Thoracic aorta (tissue), 2 donors: ENCODE measurements at places on chromosomes 11 and 22.

DNA sequence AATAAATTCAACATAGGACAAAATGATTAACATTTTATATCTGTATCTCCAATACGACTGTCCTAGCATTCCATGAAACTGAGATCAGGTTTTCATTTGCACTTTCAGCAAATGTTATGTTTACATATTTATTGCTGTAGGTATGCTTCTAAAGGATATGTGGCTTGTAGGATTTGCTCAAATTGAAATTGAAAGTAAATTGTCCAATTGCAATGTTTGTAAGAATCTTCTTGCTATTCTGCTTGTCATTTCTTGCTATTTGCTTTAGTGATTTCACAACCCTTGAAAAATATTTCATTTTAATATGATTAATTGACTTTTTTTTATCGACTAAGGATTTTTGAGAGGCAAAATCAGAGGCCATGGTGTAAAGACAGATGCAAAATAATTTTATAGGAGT lies 904.2 kb upstream of the RAG2 start:
- DNase-seq, result no peak

- DNase-seq, result no peak
Observed at GRCh38 chr11:130389335-130389935, 39.0 kb downstream of the ADAMTS8 start.

DNA sequence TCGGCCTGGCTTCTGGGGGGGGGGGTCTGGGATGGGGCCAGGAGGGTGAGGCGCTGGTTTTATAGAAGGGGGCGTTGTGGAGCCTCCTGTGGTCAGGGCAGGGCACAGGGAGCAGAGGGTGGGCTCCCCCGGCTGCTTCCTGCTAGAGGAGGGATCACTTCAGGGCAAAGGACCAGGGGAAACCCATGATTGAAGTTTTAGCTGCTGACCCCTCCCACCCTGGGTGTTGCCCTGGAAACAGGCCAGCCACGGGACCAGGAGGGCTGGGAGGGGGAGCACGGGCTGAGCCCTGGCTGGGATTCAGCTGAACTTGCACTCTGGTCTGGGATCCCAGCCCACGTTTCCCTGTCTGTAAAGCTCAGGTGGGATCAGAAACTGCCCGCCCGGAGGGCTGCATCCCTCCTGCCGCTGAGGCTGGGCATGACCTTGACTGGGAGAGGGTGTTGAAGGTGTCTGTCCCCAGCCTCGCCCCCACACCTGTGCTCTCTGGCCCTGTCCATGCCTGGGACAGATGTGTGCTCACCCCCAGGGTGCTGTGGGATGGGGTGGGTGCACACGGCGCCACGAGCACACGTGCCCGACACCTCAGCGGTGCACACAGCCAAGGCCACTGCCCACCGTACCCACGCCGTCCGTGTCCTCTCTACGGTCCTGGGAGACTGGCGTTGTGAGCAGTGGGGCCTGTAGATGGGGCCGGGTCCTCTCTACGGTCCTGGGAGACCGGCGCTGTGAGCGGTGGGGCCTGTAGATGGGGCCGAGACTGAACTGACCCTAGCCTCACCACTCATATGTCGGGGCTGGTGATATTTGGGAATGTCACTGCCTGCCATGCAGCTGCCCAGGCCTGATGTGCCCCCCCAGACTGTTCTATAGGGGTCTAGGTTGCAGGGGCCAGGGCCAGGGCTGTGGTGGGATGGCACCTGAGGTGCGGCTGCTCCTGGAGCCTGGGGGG lies 2.3 kb downstream of the TSPAN4 start:
- peak; percentile 72 for DNase-seq

- no peak for DNase-seq
Observed at GRCh38 chr11:26867286-26867685, 126.6 kb upstream of the FIBIN start.

- no peak for DNase-seq
Observed at GRCh38 chr11:59413646-59414045, 12.6 kb downstream of the OR5A2 start.

DNA sequence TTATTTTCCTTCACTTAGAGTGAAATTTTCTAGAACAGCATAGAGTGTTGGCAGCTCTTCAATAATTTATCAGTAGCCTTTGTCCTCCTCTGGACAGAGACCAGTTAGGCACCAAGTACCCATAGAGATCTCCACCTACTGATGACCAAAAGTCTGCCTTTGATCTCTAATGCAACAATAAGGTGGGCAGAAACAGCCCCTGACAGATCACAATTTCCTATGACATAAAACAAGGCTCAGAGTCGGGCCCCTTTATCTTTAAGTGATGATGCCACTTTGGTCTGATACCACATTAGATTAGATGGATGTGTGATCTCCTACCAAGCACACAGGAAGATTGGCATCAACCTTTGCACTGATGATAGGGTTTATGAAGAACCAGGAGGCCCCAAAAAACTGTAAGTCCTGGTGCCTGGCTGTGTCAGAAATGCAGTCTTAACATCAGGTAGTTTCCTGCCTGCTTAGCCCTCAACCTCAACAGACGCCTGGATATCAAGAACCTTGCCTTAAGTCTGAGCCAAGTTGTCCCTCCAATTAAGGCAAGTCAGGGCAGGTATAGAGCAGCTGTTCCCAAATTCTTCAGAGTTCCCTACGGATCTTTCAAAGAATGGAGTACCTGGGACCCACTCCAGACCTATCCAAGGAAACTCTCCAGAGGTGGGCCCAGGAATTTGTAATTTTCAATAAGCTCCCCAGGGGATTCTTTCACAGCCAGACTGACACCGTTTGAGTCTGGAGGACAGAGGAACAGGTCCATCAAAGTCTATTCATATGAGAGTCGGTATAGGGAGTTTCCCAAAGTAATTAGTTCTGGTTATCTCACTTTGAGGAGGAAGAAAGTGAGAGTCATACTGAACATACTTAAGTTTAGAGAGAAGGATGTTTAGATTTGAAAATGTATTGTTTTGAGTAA lies 30.6 kb upstream of the TMPRSS4 start:
- no peak for DNase-seq

GRCh38 chr11:1889941-1890855 lies 1.5 kb downstream of the PRR33 start:
- DNase-seq, result no peak

GRCh38 chr11:102194990-102195389 lies 84.7 kb downstream of the YAP1 start:
- DNase-seq, result no peak

DNA sequence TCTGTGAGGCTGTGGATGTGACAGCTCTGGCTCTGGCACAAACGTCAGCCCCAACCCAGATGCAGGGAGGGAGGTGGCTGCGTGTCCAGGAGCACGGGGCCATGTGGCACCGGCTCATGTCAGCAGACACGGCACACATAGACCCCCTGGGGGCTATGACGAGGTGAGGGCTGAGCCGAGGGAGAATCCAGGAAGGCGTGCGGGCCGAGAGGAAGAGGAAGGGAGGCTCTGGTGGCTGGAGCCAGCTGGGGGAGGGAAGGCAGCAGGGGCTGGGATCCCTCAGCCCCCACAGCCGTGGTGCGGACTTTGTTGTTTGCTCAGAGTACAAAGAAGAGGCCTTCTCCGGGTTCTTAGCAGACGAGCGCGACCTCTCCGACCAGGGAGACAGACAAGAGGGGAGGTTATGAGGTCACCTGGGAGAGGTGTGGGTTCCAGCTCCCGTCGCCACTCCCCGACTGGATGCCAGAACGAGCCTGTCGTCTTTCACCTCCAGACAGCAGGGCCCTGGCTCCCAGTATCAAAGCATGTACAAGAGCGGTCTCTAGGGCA lies 46.1 kb downstream of the CDKN1C start:
- DNase-seq, result no peak

- no peak for DNase-seq
Observed at GRCh38 chr11:13140873-13141655, 131.9 kb downstream of the RASSF10 start.

GRCh38 chr22:45268958-45269844 lies 15.5 kb upstream of the UPK3A start:
- no peak for DNase-seq

GRCh38 chr11:1302461-1303125 lies 6.8 kb downstream of the TOLLIP start:
- DNase-seq, result no peak

GRCh38 chr22:22788460-22789037 lies 99.1 kb upstream of the IGLL5 start:
- no peak for DNase-seq

GRCh38 chr11:119910051-119910450 lies 181.1 kb upstream of the NECTIN1 start:
- no peak for DNase-seq

- no peak for DNase-seq
Observed at GRCh38 chr22:38347944-38348750, 30.9 kb upstream of the CSNK1E start.

- DNase-seq, result no peak
Observed at GRCh38 chr11:94150704-94151685, 22.4 kb downstream of the PANX1 start.

DNA sequence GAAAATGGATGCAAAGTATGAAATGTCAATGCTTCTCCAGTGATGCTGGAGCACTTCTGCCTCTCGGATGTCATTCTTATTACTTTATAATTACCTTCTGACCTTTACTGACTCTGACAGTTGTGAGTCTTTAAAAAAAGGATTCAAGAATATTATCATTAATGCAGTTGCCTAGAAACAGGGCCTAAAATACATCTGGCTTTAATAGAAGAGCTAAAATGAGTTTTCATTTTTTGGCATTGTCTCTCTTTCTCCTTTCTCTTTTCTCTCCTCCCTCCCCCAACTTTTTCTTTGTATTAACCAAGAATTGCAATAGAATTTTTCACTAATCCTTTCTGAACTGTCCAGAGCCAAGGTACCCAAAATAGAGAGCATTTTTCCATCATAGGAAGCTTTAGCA lies 45.9 kb downstream of the FDX1 start:
- no peak for DNase-seq

GRCh38 chr11:106228996-106229395 lies 151.5 kb downstream of the AASDHPPT start:
- DNase-seq, result no peak

- DNase-seq, result no peak
Observed at GRCh38 chr11:13929395-13929891, 33.1 kb upstream of the SPON1 start.

GRCh38 chr11:69080257-69080995 lies 31.7 kb downstream of the TPCN2 start:
- no peak for DNase-seq

DNA sequence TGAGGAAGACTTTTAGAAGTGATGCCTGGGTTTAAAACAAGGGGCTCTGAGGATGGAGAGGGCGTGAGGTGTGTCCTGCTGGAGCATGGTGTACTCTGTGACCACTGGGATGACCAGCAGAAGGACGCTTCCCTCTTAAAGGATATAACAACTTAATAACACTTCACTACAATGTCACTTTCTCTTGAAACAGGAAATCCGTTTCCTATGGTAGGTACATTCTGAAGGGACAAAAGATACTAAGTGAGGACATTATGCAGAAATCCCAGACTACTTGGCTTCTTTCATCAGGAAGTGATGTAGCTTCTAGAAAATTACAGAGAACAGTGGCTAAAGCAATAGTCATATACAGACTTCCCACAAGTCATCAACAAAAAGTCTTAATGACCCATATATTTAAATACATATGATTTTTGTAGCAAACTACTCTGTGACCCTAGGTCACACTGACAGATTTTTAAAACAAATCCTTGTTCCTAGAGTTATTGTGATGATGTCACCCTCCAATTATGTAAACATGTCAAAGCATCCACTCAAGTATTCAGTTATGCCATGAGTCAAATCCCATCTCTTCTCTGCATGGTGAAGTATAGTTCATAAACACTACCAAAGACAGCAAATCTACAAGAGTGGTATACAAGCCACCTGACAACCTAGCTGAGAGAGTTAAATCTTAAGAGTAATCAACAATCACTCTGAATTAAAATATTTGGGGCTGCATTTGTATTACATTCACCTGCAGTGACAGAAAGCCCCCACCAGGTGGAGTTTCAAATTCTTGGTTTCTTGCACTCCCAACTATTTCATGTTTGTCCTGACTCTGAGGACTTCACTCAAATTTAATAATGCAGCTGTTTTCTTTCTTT lies 32.8 kb downstream of the PITPNB start:
- no peak for DNase-seq

DNA sequence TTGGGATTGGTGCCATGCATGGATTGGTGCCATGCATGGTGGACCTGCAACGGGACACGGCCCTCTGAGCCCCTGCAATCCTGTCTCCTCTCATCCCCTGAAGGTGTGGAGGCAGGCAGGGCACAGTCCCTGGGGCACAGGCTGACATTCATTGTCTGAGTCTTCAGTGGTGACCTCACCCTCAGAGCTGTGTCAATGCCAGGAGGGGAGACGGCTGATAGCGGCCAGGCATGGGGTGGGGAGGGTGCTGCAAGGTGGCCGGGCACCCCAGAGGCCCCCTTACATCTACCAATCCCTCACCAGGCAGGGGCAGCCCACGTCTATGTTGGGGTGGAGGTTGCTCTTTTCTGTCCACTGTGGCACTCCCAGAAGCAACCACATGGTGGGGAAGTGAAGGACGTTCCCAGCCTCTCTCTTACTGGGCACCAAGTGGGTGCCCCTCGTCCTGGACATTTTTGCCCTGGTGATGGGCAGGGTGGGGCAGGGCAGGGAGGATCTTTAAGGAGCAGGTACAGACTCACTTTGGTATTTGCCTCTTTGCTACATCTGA lies 47.6 kb downstream of the NECTIN1 start:
- no peak for DNase-seq

GRCh38 chr11:65744026-65744698 lies 23.6 kb upstream of the RNASEH2C start:
- DNase-seq, result no peak

DNA sequence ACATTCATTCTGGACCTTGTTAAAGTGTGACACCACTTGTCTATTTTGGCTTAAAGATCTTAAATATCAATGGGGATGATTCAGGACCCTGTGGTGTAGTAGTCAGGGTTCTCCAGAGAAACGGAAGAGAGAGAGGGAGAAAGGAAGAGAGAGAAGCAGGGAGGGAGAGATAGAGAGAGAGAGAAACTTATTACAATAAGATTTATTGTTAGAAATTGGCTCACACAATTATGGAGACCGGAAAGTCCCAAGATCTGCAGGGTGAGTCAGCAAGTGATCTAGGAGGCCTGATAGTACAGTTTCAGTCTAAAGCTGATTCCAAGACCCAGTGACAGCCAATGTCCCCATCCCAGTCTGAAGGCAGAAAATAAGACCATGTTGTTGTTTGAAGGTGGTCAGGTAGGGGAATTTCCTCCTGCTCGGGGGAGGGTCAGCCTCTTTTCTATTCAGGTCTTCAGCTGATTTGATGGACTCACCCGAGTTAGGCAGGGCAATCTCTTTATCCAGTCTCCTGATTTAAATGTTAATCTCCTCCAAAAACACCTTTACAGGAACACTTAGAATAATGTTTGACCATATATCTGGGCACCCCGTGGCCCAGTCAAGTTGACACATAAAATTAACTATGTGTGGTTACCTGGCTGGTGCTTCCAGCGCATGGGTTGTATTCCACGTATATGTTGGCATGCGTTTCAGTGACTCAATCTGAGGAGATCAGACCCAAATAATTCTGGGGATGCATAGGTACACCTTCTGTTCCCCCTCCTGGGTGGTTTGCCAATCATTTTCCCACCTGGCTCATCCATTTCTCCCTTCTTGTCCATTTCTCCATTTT lies 1350.5 kb downstream of the TBC1D22A start:
- no peak for DNase-seq
